Mesendoderm (in vitro differentiated cells): ENCODE measurements at places on chromosomes 5 and 9.

DNA sequence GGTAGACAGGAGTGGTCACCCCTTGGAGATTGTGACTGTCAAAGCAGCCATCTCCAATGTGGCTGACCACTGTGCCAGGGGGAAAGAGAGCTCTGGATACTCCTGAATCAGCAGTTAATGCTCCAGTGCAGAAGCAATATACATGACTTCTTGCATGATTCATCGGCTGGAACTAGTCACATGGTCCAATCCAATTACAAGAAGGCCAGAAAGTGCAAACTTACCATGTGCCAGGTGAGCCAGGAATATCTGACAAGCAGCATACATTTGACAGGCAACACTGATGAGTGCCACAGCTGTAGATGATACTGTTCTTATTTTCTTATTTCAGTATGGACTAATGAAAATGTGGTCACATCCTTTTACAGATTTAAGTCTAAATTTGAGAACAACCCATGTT lies 440.0 kb upstream of the MPDZ start:
- no peak for DNase-seq

DNA sequence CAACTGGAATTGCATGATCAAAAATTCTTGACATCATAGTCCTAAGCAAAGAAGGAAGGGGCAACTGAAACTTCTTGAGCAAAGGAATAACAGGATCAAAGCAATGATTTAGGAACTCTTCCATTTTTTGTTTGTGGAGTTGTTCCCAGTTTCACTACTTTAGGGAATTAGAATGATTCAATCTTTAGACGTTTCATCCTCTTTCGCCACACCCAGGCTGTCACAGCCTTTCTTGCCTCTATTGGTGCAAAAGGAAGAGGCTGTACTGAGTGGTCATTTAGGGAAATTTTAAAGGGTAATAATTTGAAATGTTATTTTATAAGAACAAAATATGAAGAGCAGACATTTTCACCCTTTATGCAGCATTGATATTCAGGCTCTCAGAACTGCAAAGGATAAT lies 1026.0 kb upstream of the ARRDC3 start:
- no peak for DNase-seq

DNA sequence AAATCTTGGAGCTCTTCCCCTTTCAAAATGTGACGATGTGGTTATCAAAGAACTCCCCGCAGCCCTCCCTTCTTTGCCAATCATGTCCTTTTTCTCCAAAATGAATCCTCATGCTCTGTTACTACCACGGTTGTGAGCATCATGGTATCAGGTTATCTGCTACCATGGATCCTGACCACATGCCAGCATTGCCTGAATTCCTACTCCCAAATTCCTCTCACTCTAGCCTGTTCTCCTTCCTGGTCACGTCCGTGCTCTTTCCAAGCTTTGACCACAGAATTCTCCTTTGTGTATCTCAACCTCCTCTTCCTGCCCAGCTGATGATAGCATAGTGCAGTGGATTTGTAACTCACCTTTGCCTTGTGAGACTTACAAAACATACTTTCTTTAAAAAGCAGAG lies 59.5 kb upstream of the FBXL7 start:
- peak; percentile 78 for DNase-seq

DNA sequence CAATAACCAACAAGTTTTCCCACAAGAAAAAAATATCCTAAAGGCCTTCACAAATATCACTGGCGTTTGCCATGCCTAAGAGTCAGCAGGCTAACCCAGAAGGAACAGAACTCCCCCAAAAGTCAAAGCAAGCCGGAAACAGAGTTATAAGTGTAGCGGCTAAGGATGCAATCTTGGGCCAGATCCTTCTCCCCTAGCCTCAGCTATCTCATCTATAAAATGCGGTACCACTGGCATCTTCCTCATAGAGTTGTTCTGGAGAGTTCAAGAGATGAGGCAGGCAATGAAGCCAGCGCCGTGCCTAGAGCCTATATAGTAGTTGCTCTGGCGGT lies 632 bp downstream of the DPM2 start:
- no peak for DNase-seq

DNA sequence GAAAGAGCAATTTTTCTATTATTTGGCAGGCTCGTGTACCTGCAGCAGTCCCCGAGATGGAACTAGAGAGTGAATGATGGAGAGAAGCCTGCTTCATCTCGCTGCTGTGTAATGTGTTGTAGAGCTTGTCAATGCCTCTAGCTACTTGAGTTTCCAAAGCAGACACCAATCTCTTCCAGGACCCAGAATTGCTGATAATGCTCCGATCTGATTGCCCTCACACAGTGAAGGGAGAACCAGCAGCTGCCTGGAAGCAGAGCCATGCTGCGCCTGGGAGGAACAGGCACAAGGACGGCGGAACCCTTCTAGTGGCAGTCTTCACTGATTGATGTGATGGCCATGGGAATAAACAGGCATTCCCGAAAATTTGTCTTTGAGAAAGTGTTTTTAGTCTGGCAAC lies 288.0 kb downstream of the ICE1 start:
- no peak for DNase-seq

DNA sequence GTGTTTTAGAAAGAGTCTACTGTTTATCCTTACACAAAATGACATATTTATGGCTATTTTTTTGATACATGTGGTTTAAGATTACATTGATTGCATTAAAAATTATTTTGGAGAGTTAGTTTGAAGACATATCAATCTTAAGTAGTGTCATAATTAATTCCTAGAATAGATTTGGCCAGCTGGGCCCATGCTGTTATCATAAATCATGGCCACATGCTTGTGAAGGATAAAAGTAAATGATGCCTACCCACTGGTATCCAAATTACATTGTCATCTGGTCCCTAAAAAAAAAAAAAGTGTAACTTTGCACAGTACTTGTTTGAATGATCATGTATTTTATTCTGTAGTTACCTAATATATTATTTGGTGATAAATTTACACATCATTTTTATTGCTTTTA lies 96.9 kb downstream of the PARP8 start:
- no peak for DNase-seq

- peak; percentile 41 for DNase-seq
Observed at GRCh38 chr9:13427587-13427986, 148.1 kb upstream of the MPDZ start.

DNA sequence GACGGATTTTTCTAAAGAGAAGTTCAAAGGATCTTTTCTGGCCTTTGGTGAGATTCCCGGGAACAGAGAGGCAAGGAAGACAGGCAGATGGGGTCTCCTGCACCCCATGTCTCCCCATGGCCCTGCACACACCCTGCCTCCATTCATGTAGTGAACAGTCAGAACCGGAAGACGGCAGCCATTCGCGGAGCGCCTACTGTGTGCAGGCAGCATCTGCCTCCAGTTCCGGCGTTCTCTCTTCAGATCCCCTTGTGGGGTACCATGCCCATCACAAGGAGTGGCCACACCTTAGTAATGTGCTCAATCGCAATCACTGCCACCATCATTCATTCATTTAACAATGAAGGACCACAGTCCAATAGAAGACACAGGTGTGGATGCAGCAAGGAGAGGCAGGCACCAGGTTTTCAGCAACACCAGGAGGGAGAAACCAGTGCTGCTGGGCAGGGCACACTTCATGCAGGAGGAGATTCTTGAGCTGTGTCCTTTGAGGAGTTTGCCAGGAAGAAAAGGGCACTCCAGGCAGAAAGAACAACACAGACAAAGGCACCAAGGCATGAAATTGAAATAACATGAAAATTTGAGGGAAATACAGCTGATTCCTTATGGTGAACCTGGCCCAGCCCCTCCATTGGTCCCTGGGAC lies 171.5 kb upstream of the PHYKPL start:
- no peak for DNase-seq

DNA sequence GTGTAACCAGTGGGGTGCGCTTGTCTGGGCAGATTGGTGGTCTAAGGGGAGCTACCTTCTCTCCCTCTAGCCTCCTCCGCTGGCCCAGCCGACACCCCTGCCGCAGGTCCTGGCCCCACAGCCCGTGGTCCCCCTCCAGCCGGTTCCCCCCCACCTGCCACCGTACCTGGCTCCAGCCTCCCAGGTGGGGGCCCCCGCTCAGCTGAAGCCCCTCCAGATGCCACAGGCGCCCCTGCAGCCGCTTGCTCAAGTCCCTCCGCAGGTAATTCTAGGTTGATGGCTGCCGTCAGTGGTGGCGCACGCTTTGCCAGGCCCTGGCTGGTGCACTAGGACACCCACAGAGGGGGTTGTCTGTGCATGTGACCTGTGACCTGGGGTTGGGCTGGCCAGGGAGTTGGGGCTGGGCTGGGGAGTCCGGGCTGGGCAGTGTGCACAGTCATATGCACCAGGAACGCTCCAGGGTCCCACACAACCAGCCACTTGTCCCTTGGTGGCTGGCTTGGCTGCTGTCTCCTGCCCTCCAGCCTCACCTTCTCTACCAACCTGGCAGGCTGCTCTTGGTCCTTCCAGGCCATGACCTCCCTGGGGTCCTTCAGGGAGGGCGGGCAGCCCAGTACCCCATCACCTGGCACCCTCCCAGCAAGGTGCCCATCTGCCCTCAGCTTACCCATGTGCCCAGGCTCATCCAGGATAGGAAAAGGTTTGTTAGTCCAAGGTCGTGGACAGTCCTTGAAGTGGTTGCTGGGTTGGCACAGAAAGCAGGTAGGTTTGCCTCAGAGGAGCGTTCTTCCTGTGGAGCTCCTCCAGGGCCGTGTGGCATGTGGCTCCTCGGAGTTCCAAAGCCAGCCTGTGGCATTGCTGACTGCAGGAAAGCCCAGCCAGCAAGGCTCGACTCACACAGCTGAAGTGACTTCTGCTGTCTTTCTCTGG lies 73.2 kb downstream of the WNK2 start:
- no peak for DNase-seq

- no peak for DNase-seq
Observed at GRCh38 chr9:126504977-126505455, 108.7 kb upstream of the LMX1B start.

DNA sequence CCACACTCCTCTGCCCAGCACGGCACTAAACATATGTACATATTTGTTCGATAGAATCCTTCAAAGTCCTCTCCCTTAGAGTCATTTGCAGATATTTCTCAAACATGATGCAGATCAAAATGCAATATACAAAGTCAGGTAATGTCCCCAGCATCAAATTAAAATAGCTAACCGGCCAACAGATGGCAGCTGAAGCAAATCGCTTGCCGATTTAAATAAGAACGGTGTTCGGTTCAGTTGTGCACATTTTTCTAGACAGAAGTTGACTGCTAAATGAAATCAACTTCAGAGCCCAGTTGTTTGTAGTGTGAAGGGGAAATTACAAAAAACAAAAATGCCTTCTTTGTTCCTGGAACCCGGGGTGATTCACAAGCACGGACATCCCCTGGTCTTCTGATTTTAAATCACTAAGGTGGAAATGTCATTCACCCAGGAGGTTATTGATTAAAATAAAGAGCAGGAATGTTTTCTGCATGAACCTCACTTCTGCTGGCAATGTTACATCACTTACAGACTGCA lies 219.2 kb downstream of the EBF1 start:
- no peak for DNase-seq

DNA sequence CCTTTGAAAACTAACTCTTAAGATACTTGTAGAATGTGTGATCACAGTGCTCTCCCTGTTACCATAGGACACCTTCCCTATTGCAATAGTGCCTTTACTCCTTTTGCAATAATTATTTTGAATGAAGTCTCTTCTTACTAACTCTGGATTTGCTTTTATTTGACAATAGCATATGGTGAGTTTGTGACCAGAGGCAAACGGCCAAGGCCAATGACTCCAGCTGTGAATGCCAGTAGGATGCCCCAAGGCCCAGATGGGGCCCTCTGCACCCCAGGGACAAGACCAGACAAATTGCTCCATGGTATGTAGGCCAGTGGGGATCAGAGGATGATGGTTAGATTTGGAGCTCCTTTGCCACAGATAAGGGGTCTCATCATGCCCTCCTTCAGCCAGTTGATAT lies 116.9 kb downstream of the NPR3 start:
- DNase-seq: no peak

- no peak for DNase-seq
Observed at GRCh38 chr5:147490989-147491388, 18.9 kb downstream of the DPYSL3 start.

- DNase-seq: no peak
Observed at GRCh38 chr5:124923131-124923530, 176.7 kb upstream of the ZNF608 start.

- peak; percentile 61 for DNase-seq
Observed at GRCh38 chr5:154756868-154757813, 2.0 kb downstream of the LARP1 start.

DNA sequence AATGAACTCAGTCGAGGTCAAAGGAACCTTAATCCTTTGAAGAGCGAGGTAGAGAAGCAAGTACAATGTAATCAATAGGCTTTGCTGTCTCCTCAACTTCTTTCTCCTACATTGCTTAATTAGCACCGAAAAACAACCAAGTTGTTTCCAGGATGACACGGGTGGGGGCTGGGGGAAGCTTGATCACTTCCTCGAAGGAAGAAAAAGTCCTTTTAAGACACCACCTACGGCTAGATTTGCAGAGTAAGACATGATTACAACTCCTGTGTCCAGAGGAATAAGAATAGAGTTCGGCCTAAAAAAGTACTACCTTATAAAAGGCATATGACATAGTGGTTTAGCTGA lies 811 bp upstream of the ARRDC3 start:
- peak; percentile 62 for DNase-seq

DNA sequence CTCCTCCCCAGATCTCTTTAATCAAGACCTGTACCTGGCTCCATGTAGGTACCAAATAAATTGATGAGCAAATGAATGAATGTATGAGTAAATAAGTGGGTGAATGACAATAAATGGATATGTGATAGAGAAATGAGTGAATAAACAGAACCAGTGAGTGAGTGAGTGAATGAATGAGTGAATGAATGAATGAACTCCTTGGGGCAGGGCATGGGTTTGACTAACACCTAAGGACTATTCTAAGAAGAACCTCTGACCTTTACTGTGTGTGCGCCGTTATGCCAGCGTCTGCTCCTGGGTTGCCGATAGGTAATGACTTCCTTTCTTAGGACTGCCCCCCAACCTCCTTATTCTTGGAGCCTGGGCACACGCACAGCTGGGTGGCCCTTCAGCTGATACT lies 1.8 kb upstream of the RPL26L1 start:
- DNase-seq: no peak

DNA sequence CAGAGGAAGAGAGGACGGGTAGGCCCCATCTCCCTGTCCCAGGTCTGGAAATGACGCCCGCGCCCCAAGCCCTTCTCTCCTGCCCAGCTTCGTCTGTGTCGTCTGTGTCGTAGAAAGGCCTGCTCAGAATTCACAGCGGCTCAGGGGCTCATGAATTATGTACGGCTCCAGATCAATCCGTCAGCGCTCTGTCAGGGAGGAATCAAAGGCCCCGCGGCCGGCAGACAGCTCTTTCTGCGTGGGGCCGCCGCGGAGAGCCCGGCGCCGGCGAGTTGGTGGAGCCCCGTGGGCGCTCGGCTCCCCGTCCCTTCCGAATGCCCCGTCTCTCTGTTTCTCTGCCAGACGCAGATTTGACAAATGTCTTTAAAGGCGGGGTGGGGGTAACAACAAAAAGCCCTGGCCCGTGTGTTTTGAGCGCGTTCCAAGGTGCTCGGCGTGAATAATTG lies 83.8 kb upstream of the RAPGEF1 start:
- DNase-seq: no peak

GRCh38 chr9:126652140-126652582 lies 38.4 kb downstream of the LMX1B start:
- peak; percentile 55 for DNase-seq

- DNase-seq: no peak
Observed at GRCh38 chr5:93184041-93184440, 397.0 kb downstream of the NR2F1-AS1 start.
